Thoracic aorta (tissue), 2 donors: ENCODE measurements at places on chromosomes 11 and 22. TPM values are rescaled to one million over a fixed set of nuclear protein-coding genes. Genes with fewer than 3 reads are reported as not detected.

- H3K27me3 ChIP-seq: no peaks in the 10 kb centered on the region
- no peaks in the 10 kb centered on the region for H3K36me3 ChIP-seq
- H3K4me3 ChIP-seq: no peak overlapping the region
- DNase-seq: no peak
- no peak overlapping the region for H3K27ac ChIP-seq
Measured at GRCh38 chr11:81644239-81644840, 1089.3 kb downstream of the FAM181B start.

Gene OR5D16
- total RNA-seq: not detected

GRCh38 chr22:33116841-33117547, 58.8 kb upstream of the SYN3 start:
- no peaks in the 10 kb centered on the region for H3K36me3 ChIP-seq
- no peak for DNase-seq
- H3K4me1 ChIP-seq: no peaks in the 10 kb centered on the region
- no peaks in the 10 kb centered on the region for H3K27me3 ChIP-seq
- no peak overlapping the region for H3K4me3 ChIP-seq

Gene FAM180B
- 0.27 TPM for total RNA-seq

Gene BCO2
- 7.2 TPM for total RNA-seq

DNA sequence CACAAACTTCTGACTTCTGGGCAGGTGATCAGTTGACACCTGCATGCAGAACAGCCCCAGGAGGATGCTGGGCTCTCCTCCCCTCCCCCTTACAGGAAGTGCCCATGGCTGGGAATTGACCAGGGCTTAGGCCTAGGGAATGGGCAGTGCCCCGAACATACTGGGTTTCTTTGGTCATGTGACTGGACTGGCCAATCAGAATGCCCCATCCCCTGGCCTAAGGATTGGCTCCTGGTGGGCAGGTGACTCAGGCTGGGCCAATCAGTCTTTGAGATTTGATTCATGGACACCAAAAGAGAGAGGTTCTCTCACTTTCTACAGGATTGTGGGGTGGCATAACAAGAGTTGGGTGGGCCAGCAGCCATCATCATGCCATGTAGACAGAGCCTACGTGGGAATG, 37.1 kb downstream of the MCM5 start:
- H3K4me3 ChIP-seq: no peak overlapping the region
- H3K27ac ChIP-seq: no peak overlapping the region
- no peaks in the 10 kb centered on the region for H3K4me1 ChIP-seq
- peaks cover 3% of the 10 kb centered on the region for H3K36me3 ChIP-seq
- no peak for DNase-seq

DNA sequence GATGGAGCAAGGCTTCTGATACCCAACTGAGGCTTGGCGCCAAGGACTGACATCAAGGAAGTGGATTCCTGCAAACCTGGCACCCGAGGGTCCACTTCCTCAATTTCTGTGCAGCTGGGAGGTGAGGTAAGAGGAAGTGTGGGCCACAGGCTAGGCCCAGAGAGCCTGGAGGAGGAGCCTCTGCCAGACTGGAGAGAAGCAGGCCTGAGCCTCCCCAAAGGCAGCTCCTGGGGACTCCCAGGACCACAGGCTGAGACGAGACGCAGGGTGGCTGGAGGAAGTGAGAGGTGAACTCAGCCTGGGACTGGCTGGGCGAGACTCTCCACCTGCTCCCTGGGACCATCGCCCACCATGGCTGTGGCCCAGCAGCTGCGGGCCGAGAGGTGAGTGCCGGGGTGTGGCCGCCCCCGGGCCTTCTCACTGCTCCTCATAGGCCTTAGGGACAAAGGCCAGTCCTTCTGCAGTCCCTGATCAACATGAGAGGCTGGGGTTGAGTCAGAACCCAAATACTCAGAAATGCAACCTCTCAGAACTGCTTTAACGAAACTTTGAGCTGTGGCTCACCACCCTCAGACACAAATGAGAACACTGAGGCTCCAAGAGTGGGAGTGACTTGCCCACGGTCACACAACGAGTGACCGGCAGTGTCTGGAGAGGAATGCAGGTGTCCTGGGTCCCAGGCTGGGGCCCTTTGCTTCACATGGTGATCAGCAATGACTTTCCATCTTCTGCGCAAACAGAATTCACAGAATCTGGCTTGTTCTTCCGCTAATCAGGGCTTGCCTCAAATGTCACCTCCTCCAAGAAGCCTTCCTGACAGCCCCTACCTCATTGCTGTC, at the start of gene NCF4:
NCF4 (plus strand) TSS at position 186 of the 839 bp plus-strand sequence; CDS start at position 352, 166 bp downstream.
- H3K4me3 ChIP-seq: peak within 1 kb of the TSS; percentile 30
- DNase-seq: peak; percentile 19
- H3K36me3 ChIP-seq: no peaks in the 10 kb centered on the region
- peaks cover 2% of the 10 kb centered on the region for H3K4me1 ChIP-seq
- H3K27ac ChIP-seq: no peak within 1 kb of the TSS
- H3K27me3 ChIP-seq: no peaks in the 10 kb centered on the region
